ENCODE measurements at places on chromosomes 3 and 15.

DNA sequence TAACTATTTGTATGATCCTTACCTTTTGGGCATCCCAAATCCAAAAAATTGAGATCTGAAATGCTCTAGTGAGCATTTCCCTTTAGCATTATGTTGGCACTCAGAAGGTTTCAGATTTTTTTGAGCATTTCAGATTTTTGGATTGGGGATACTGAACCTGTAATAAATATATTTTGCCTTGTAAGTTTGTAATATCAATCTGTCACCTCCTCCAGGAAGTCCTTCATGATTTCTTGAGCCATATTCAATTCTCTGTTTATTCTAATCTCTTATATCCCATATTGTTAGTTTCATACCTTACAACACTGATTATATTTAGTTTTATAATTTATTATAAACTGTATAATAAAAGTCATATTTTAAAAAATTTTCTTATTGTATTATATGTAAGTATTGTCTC is 215.2 kb downstream of the BBX start:
- no peak for DNase-seq

GRCh38 chr3:49759226-49759625 is 27.1 kb downstream of the IP6K1 start:
- DNase-seq: no peak

DNA sequence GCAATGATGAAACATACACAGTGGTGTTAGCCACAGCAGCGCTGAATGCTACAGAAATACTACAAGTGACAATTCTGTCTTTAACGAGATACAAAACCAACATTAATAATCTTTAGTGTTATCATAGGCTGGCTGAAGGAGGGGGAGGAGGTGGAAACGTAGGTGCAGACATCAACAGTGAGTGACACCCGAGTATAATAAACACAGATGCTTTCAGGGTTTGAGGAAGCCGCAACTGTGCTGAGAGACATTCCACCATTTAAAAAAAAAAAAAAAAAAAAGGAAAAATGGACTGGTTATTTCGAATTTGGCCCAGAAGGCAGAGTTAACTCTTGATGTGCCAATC is 4.3 kb upstream of the IGDCC3 start:
- no peak for DNase-seq

DNA sequence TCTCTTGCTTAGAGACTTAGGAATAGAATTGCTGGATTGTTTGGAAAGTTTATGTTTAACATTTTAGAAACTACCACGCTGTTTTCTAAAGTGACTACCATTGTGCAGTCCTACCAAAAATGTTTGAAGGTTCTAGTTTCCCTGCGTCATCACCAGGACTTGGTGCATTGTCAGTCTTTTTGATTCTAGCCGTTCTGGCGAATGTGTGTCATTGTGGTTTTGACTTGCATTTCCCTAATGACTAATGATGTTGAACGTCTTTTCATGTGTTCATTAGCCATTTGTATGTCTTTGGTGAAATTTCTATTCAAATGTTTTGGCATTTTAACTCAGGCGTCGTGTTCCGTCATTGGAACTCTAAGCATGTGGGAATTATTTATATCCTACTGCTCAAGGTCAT is 58.0 kb downstream of the CHD2 start:
- DNase-seq: no peak

- no peak for DNase-seq
These were observed 96.7 kb downstream of the SV2B start for GRCh38 chr15:91196768-91197167.

DNA sequence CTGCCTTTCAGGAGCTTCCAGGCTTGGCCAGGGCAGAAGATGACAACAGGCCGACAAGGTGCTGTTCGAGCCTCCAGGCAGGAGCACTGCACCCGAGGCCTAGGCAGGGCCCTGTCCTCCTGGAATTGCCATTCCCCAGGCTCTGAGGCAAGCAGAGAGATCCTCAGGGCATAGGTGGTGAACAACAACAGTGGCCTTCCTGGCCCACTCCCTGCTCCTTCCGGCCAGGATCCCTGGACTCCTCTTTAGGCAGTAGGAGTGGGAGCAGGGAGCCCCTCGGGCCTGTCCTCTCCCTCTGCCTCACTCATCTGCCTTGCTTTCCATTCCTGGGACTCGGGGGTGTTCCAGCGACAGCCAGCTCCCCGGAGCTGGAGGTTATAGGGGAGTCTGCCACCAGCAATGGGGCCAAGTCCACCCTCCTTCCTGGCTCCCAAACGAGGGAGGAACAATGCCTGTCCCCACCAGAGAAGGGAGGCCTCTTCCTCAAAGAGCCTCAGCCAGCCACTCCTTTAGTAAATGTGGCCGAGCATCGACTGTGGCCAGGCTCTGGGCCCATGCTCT is 135.0 kb downstream of the NUP210 start:
- DNase-seq: no peak

DNA sequence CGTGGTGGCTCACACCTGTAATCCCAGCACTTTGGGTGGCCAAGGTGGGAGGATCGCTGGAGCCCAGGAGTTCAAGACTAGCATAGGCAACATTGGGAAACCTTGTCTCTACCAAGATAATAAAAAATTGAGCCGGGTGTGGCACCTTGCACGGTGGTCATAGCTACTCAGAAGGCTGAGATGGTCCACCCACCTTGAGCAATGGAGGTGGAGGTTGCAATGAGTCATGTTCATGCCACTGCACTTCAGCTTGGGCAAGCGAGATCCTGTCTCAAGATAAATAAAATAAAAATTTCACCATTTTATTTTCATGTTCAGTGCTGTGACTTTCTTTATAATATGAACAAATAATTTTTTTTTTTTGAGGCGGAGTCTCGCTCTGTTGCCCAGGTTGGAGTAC is 12.5 kb downstream of the MAPK6 start:
- DNase-seq: no peak

DNA sequence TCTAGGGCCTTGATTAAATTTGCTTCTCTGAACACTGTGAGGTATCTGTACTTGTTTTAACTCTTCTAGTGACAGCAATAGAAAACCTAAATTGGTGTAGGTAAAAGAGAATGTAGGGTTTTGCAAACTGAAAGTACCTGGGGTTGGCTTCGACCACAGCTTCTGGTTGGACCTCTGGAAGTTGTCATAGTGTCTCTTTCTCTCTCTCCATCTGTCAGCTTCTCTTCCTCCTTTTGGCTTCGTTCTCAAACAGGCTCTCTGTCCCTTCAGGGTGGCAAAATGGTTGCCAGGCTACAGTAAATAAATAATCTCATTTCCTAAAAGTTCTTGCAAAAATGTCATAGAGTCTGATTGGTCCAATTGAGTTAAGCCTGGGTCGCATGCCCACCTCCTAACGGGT is 149.3 kb upstream of the CTDSPL start:
- no peak for DNase-seq

DNA sequence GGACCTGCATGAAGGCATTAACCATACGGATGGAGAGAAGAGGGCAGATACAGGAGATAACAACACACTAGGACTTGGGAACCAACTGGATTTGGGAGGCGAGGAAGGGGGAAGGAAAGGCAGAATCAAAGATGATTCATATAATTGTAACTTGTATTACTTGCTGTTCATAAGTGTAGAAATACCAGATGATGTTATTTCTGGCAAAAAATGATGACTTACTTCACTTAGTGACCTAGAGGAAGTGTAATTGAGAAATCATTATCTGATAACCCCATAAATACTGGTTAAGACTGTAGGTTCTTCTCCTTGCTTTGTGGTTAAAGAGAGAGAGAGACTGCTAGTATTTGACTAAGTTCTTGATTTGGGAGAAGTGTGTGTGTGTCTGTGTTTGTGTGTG is 50.5 kb upstream of the GK5 start:
- no peak for DNase-seq

DNA sequence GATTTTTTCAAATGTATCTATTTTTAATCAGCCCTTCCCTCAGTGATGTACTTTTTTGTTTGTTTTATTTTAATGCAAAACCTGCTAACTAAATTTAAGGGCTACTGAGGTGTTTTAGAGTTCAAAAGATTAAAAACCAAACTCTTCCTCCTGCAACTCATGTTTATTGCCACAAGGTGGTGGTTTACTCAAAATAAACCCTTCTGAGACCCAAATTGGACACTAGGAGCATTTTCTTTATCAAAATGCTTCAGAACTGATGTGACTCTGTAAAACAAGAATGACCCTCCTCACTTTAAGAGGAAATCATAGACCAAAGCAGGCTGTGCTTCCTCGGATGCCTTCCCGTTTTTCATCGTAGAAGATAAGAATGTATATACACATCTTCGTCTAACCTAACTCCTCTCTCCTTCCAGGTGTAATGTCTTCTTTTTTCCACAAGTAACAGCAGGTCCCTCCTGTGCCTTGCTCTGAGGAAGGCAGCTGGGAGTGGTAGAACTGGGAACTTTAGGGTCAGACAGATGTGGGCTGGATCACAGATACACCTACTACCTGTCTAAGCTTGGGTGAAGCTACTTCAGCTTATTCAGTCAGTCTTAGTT is 2.9 kb upstream of the NME9 start:
- peak; percentile 8 for DNase-seq

Measured in mesenteric fat pad (tissue), 1 donor.